ENCODE measurements at places on chromosomes 1 and 21.

DNA sequence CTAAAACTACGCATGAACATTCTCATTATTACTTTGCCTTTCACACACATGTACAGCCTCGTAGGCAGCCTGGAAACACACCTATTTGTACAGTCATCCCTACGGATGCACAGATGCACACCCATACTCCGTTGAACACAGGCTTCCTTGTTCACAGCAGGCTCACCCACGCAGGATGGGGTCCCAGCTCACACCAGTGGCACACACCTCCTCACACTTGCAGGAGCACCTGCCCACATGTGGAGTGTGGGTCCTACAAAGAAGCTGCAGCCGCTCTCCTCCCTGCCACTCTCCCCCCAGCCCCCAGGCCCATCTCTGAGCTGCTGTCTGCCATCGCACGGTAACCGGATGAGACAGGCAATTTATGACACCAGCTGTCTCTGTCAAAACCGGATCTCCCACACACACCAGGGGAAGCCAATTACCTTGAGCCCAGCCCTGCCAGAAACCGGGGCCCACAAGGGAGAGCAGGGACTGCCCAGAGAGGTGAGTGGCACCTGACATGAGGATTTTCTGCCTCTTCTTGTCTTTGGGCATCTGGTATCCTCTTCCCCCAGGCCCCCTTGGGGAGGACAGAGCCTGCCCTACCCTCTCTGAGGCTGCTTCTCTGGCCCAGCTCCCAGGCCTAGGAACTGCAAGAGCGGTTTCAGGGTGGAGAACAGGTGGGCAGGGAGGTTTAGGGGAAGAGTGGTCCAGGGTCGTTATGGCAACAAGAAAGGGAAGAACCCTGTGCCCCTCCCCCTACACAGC is 175.4 kb downstream of the IGSF21 start:
- DNase-seq: peak; percentile 55

DNA sequence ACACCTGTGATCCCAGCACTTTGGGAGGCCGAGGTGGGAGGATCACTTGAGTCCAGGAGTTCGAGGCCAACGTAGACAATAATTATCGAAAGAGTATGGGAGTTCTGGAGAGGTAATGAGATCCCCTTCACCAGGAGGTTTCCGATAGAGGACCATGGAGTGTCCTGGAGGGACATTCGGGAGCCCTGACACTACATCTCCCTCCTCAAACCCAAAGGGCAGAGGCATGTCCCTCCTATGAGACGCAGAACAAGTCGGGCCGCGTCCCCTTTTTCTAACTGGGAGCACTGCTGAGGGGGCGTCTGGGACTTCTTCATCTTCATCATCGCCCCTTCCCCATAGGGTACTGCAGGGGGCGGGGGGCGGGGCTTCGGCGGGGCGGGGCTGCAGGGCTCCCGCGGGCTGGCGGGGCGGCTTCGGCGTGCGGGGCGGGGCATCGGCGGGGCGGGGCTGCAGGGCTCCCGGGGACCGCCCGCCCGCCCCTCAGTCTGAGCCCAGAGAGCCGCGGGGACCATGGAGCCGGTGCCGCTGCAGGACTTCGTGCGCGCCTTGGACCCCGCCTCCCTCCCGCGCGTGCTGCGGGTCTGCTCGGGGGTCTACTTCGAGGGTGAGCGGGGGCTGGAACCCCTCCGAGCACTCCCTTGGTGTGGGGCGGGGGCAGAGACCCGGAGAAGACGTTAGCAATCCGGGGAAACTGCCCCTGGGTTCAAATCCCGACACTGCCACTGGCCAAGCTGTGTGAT is at the start of gene THEMIS2:
Gene THEMIS2, plus strand, starts transcription at position 486 of the 743 bp plus-strand sequence. Its CDS starts 28 bp downstream, at position 514.
- DNase-seq: no peak

- no peak for DNase-seq
Observed at GRCh38 chr1:182656842-182657397, 27.5 kb downstream of the RGS8 start.

DNA sequence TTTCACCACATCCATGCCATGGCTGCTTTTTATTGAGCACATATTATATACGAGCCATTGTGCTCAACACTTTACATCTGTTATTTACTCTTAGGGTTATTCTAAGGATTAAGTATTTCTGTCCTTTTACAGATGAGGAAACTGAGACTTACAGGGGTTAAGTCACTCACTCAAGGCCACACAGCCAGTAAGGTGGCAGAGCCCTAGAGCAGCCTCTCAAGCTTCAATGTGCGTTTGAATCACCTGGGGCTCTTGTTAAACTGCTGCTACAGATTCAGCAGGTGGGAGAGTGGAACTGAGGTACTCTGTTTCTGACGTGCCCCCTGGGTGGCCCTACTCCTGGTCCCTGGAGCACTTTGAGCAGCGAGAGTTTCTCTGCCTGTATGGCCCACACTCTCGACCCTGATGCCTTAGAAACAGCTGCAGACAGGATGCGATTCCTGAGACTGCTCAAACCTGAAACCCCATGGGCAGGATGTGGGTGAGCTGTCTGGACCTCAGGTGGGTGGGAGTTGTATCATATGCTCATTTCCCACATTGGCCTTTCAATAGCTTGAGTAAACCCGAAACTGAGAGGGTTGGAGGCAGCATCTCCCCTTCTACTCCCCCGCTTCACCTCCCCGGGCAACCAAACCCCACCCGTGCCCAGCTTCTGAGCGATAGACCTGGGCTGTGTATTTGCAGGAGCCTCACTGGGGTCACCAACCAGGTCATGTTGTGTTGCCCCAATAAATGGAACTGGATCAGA is 59.3 kb downstream of the MAN1C1 start:
- no peak for DNase-seq

GRCh38 chr1:150513351-150513791 is 2.2 kb upstream of the FALEC start:
- DNase-seq: no peak

DNA sequence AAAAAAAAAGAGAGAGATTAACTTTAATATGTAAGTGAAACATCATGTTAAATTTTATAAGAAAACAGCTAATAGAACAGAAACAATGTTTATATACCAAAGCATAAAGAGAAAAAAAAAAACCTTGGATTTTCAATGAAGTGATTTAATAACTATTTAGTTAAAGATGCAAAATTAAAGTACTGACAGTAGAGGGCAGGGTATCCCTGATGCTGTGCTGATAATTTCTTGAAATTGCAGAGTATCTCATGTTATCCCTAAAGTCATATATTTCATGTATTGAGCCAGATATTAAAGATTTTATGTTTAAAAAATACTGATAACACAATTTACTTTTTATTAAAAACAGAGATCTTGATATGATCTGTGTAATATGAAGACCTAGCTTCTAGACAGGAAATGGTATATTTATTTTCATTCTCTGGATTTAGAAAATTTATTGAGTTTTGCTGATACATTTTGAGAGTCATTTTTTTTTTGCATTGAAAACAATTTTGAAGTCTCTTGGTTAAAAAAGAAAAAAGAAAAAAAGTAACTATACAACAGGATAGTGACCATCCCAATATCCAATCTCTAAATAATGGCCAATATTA is 273.2 kb downstream of the USP25 start:
- DNase-seq: no peak

GRCh38 chr1:205261946-205262691 is 34.4 kb downstream of the TMCC2 start:
- no peak for DNase-seq

DNA sequence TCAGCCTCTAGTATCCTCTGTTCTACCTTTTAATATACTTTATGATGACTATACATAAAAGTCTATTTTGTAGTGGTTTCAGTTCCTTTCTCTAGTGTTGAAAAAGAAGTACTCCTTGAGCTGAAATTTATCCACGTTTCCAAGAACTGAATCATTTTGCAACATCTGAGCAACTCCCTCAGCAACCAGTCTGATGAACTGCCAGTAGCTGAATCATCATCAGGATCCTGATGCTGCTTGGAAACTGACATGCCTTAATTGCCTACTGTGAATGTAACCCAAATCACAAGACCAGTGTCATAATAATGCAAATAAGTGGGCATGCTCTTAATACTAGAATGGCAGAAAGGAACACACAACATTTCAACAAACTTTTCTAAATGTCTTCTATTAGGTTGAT is 103.3 kb downstream of the CYYR1 start:
- no peak for DNase-seq

DNA sequence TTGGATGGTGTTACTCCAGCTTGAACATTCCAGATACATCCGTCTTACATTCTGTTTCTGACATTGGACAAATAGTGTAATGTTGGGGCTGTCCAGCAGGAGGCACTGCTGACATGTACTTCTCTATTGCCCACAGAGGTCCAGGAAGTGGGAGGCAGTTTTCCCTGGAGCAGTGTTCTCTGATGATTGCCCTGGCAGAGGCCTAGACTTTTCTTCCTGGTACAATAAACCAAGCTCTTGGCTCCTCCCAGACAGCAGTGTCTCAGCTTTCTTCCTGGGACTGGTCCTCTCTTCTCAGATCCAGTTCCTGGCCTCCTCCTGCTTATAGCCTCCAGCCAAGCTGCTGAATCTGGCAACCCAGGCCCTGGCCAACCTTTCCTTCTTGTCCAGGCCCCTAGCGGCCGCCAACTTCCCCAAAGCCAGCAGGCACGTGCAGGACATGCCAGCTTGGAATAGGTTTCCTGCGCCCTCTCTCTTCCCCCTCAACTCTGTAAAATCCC is 14.9 kb upstream of the IFNLR1 start:
- peak; percentile 52 for DNase-seq

- no peak for DNase-seq
Observed at GRCh38 chr1:63921359-63921758, 147.5 kb downstream of the ROR1 start.

DNA sequence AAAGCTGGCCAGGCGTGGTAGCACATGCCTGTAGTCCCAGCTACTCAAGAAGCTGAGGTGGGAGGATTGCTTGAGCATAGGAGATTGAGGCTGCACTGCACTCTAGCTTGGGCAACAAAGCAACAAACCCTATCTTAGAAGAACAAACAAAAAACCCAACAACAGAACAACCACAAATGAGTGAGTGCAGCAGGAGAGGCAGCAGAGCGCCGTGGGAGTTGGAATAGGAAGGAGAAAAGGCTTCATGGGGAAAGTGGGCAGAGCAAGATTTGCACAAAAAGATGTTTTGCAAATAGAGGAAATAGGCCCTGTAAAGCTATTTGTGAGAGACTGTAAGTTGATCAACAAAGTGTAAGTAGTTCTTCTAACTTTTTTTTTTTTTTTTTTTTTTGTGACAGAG is 19.6 kb downstream of the SMAP2 start:
- DNase-seq: no peak

- no peak for DNase-seq
Observed at GRCh38 chr1:216458812-216459211, 35.6 kb upstream of the USH2A start.

- no peak for DNase-seq
Observed at GRCh38 chr1:202692959-202693555, 17.2 kb downstream of the SYT2 start.

DNA sequence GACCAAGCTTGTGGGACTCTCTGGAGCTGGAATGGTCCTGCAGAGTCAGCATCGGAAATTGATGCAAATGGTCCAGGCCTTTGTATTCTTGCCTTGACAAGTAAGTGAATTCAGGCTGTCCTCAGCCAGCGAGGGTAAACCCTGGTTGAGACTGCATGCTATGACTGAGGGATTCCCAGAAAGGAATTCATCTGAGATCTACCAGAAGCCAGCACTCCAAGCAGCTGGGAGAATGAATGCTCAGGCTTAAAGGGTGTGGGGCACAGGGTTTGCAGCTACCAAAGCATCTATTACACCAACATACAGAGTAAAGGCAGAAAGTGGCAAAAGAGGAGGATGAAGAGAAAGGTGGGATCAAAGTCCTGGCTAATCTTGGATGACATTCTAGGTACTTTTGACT is 257.0 kb upstream of the LYPLAL1 start:
- no peak for DNase-seq

- DNase-seq: no peak
Observed at GRCh38 chr1:184792450-184792969, 37.9 kb upstream of the EDEM3 start.

All from DMS79 (cell line).